ENCODE measurements at places on chromosomes 3 and 15. TPM values are rescaled to one million over a fixed set of nuclear protein-coding genes. Genes with fewer than 3 reads are reported as not detected.

Gene PARL
- total RNA-seq: 37.4 TPM

Gene SLC9A9
- total RNA-seq: 4.1 TPM

- no peak for DNase-seq
Observed at GRCh38 chr3:42926310-42926709, 20.4 kb downstream of the ZNF662 start.

GRCh38 chr3:58101499-58102389 lies 93.5 kb downstream of the FLNB start:
- DNase-seq: no peak

- no peak for DNase-seq
Observed at GRCh38 chr15:68354923-68355322, 77.0 kb downstream of the ITGA11 start.

GRCh38 chr3:150030841-150031240 lies 60.1 kb upstream of the PFN2 start:
- DNase-seq: no peak

GRCh38 chr3:46406788-46407611 lies at the start of the genes CCR5AS and CCRL2:
Gene CCR5AS (minus strand): TSS chr3:46407066.
Gene CCRL2 (plus strand): TSS chr3:46407259. CDS start chr3:46408080, 821 bp downstream.
- DNase-seq: no peak

- DNase-seq: no peak
Observed at GRCh38 chr15:49438962-49439631, 16.1 kb downstream of the FGF7 start.

GRCh38 chr3:133855772-133856171 lies 39.9 kb downstream of the RAB6B start:
- DNase-seq: no peak

GRCh38 chr3:189331002-189331418 lies 159.2 kb downstream of the TPRG1 start:
- no peak for DNase-seq

GRCh38 chr3:88034491-88035275 lies 24.1 kb downstream of the CGGBP1 start:
- DNase-seq: no peak

DNA sequence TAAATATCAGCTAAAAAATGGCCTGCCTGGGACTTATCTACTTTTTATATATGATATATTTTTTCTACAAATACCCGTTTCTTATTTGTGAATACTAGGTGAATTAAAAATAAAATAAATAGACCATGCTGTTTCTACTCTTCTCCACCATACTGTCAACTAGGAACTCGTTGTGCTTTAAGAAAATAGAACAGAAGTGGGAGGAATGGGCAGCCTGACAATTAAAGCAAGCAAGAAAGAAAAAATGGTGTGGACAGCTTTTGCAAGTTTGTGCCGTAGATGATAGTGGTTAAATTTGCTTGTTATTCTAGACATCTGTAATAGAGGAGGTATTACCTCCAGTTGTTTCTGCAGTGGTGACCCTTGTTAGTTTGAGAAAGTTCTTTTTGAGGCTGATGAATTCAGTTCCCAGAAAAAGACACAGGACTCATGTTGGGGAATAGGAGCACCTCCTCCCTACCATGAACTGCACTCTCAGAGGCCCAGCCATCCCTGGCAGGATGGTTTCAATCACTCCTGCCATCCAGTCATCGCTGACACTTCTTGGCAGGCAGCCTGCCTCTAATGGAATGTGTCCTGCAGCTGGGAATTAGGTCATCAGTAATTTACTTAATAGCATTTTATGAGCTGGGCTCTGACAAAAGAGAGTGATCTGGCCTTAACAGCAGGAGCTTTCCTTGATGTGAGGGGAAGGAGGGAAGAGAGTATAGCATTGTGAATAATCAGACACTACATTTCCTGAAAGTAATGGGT lies 105.0 kb upstream of the GAP43 start:
- peak; percentile 25 for DNase-seq

DNA sequence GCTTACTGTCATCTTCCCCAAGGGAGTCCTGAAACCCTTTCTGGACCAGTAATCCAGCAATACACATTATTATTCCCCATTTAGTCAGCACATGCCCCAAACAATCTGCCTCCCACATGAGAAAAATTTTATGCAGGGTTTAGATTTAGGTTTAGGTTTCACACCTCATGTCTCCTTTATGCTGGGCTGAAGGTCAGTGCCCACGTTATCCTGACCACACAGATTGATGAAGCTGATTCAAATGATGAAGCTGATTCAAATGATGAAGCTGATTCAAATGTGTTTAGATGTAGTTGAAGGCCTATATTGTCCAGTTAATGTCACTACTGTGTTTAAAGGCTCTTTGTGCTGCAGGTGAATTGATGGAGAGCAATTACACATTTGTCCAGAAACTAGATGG lies 18.1 kb upstream of the ZBED2 start:
- DNase-seq: no peak

DNA sequence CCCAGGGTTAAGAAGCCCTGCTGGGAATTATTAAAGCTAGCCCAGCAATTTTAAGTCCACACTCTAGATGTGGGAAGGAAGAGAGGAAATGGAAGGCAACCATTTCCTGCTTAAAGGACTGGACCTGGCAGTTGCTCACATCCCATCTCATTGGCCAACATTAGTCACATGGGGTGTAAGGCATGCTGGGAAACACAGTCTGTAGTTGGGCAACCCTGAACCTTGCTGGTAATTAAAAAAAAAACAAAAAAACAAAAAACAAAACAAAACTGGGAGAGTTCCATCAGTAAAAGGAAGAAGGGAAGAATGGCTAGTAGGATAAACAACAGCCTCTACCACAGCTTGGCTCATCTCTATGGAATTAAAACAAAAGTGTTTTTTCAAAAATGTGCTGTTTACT lies 136.0 kb downstream of the VGLL4 start:
- no peak for DNase-seq

- no peak for DNase-seq
Observed at GRCh38 chr3:76986876-76987474, 52.9 kb upstream of the ROBO2 start.

DNA sequence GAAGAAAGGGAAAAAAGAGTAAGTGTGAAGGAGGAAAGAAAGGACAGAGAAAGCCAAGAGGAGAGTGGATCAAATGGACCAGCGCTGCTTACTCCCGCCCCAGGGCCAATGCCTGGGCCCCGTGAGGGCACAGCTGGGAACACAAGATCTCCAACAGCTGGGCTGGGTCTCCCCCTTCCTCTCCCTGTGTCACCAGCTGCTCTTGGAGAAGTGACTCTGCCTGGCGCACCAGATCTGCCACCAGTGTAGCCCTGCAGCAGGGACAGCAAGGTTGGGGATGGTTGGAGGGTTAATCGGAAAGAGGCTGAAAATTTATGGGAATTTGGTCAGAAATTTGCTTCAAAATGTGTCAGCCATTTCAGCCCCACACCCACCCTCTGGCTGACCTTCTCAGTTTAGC lies 8.4 kb downstream of the CDAN1 start:
- DNase-seq: no peak
